Stimulated activated naive CD4-positive, alpha-beta T cell (primary cell): ENCODE measurements at places on chromosomes 6 and 20.

DNA sequence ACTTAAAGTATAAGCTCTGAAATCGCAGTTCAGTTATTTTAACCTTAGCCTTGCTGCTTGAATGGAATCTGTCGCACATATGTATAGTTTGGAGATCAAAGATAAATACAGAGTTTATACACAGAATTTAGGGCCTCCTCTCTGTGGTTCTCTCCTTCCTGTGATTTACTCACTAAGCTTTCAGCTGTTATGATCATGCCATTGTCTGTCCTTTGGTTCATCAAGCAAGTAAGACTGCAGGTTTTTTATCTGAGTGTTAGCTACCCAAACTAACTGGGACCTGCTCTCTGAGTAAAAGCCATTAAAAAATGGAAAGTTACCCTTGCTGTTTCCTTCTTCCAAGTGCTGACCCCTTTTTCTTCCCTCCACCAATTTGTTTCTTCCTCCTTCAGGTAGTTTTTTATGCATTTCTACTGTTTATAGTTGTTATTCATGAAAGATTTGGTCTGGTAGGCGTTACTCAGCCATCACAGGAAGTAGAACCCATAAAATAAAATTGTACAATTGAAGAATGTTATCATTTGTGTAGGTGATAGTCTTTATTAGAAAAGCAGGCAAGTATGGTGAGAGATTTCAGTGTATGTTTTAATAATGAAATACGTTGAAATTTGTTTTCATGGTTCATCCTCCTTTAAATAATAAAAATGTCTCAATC is 33.7 kb upstream of the SUMO4 start:
- no peak for DNase-seq

DNA sequence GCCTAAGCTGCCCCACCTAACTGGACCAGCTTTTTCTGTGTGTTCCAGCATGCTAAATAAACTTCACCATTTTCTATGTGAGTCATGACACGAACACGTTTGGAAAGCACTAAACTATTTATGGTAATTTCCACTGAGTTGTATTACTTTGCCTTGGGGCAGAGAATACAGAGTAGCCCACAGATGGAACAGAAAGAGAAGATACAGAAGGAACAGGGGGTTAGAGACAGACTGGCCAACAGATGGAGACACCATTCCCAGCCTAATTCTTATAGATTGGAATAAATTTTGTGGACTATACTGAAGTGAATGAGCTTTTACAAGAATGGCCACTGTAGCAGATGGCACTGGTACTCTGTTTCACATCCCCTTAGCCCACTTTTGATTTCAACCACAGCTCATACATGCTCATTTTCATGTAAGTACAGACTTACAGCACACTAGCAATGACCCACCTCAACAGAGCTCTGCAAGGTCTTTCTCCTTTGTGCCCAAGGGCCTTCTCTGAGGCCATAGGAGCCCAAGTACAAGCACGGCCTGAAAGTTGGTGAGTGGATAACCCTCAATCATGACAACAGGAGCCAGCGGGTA is 13.1 kb upstream of the NT5DC1 start:
- DNase-seq, result no peak

GRCh38 chr6:95819939-95820338 is 195.8 kb upstream of the FUT9 start:
- DNase-seq, result no peak

- no peak for DNase-seq
Measured at GRCh38 chr20:62305149-62305764, 2.5 kb downstream of the ADRM1 start.

GRCh38 chr6:41939176-41939847 is 2.3 kb downstream of the CCND3 start:
- DNase-seq, result peak; percentile 19

DNA sequence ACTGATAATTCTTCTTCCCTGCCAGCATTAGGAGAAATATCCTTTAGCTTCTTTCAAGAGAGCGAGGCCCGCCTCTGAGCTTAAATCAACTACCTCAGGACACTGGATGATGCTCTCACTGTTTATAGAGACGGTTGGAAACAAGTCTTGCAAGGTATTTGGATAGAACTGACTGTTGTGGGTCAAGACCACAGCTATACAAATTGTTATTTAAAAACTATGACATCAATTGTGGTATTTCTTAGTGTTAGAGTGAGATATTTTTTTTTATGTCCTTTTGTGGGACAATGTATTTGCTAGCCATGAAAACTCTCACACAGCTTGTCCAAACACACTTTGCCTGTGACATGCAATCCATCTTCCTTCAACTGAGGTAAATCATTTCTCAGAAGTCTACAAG is 136.3 kb upstream of the PHACTR1 start:
- DNase-seq, result no peak

DNA sequence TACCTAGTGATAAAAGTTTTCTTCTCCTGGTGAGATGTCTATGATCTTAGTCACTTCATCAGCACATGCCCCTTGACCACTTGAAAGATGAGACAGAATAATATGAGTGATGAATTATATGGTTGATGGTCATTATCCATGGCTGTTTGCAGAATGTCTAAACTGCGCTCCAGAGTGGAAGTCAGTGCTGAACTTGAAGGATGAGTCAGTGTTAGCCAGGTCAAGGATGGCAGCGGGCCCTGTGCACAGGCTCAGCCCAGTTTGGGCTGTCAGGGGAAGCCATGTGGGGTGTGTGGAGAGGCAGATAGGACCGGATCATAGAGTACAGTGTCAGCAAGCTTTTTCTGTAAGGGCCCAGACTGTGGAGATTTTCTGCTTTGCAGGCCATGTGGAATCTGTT is 67.2 kb upstream of the KIF25 start:
- no peak for DNase-seq

DNA sequence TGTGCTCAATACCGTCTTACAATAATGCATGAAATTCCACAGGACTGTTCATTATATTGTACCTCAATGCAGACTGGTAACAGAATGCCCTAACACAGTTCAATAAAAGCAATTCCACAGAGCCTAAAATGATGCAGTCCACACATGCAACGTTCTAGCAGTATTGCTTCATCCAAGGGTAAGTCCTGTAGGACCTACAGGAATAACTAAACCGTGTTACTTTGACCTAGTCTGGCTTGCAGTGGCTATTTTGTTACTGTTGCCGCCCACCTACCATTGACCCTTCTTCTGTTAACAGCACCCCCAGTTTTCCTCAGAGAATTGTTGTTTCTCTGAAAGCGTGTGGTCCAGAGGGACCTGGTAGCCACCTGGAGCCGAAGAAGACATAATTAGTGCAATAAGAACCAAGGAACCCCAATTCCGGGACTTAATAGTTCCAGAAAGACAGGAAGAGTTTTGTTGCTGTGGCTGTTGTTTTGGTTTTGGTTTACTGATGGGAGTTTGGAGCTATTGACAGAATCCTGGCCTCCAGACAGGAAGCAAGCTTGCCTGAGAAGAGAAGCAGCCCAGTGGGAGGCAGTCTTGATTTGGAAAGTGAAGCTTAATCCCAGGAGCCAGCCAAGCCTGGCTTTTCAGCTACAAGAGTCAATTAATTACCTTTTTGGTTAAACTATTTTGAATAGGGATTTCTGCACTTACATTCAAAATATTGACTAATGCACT is 91.3 kb downstream of the FRK start:
- DNase-seq, result no peak

DNA sequence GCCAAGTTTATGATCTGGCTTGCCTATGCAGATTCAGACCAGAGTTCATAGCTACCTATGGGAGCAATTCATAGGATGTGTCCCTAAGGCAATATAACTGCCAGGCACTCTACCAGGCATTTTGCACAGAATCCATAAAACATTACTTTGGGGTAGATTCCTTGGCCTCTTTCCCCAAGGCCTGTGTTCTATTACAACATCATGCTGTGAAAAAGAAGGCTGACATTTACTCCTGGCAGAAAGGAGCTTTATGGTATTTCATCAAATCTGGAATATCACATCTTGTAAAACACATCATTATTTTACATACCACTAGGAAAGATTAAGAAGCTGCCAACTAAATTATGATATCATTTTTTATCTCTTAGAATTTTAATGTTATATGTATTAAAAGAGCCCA is 287.0 kb upstream of the MARCKS start:
- DNase-seq, result no peak

DNA sequence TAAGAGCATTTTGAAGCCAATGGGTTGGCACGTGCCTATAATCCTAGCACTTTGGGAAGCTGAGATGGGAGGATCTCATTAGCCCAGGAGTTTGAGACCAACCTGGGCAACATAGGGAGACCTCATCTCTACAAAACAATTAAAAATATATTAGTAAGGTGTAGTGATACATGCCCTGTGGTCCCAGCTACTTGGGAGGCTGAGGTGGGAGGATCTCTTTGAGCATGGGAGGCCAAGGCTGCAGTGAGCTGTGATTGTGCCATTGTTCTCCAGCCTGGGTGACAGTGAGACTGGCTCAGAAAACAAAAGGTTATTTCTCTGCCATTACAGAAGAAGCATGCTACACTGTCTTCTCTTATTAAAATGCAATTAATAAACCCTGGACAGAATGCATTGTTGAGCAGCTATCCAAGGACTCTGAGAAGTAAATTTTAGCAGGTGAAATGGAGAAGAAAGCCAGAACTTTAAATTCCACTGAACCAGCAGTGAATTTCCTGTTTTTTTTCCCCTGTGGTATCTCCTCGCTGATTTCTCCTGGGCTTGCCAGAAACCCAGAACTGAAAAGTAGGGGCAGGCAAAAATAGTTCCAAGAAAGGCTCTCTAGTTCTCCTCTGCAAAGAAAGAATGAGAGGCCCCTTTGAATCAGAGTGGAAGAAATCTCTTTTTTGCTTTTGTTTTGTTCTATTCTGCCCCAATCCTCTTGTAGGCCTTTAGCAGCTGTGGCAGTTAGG is 8.4 kb downstream of the AMD1 start:
- DNase-seq, result no peak

- DNase-seq, result no peak
Measured at GRCh38 chr6:17679726-17680125, 27.0 kb downstream of the NUP153 start.

GRCh38 chr6:167442245-167442644 is 117.4 kb downstream of the TTLL2 start:
- DNase-seq, result no peak

- peak; percentile 24 for DNase-seq
Measured at GRCh38 chr20:52975029-52975732, 3.0 kb downstream of the TSHZ2 start.

- DNase-seq, result no peak
Measured at GRCh38 chr6:162481938-162482337, 245.6 kb downstream of the PRKN start.

- DNase-seq, result no peak
Measured at GRCh38 chr6:112269979-112270566, 15.7 kb upstream of the LAMA4 start.

DNA sequence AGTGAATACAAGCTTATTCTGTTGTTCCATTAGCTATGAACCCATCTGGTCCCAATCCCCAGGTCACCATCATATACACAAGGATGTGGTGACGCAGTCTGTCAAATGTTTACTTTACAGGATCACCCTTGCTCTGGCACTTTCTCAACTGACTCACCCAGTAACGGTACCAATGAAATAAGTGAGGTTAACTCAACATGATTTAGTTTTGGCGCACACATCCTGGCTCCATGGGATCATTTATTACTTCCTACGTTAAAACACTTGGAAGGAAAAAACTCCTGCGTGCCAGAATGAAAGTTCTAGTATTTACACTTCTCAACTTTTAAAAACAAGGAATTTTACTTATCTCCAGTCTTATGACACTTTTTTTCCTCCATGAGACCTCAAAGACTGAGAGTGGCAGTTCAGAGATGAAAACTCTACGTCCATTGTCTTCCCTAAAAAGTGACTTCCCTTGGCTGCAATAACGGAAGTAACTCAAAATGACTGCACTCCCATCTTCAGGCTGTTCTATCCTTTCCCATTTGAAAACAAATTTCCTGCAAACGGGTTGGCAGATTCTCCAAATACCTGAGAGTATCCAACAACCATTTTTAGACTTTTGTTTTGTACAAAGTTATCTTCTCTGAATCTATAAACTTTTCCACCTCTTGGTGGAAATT is 15.9 kb downstream of the AGPAT4 start:
- no peak for DNase-seq

GRCh38 chr20:44743080-44743701 is 2.5 kb upstream of the KCNK15 start:
- DNase-seq, result no peak
